Ureter (tissue), 1 donor: ENCODE measurements at places on chromosomes 1 and 21. TPM values are rescaled to one million over a fixed set of nuclear protein-coding genes. Genes with fewer than 3 reads are reported as not detected.

CCDC190 gene
- total RNA-seq, result 0.23 TPM

IFI44L gene
- 9.0 TPM for total RNA-seq

CRYAA gene
- not detected for total RNA-seq

GRCh38 chr1:219463636-219464035 lies 149.3 kb downstream of the ZC3H11B start:
- DNase-seq, result no peak

- DNase-seq, result no peak
Observed at GRCh38 chr1:240776237-240776636, 164.3 kb upstream of the GREM2 start.

- no peak for DNase-seq
Observed at GRCh38 chr1:1341549-1342021, 7.6 kb downstream of the DVL1 start.

GRCh38 chr1:28306301-28306949 lies 22.4 kb upstream of the MED18 start:
- DNase-seq, result no peak
